ENCODE measurements at places on chromosomes 1 and 21. TPM values are rescaled to one million over a fixed set of nuclear protein-coding genes. Genes with fewer than 3 reads are reported as not detected.

Gene SLC5A9
- polyA plus RNA-seq: not detected

Gene CELA3A
- not detected for polyA plus RNA-seq

Gene SPRR5
- not detected for polyA plus RNA-seq

Gene WDR64
- not detected for polyA plus RNA-seq

Gene CD1E
- polyA plus RNA-seq: not detected

DNA sequence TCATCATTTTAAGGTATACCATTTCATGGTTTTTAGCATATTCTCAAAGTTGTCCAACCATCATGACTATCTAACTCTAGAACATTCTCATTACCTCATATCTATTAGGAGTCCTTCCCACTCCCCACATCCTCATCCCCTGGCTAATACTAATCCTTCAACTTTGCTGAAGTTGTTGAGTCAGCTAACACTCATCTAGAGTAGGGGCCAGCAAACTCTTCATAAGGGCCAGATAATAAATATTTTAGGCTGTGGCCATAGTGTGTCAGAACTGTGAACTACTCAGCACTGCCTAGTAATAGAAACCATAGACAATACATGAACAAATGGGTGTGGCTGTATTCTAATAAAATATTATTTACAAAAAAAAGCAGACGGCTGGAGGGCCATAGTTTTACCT lies 43.0 kb downstream of the TOR3A start:
- peak; percentile 60 for DNase-seq

DNA sequence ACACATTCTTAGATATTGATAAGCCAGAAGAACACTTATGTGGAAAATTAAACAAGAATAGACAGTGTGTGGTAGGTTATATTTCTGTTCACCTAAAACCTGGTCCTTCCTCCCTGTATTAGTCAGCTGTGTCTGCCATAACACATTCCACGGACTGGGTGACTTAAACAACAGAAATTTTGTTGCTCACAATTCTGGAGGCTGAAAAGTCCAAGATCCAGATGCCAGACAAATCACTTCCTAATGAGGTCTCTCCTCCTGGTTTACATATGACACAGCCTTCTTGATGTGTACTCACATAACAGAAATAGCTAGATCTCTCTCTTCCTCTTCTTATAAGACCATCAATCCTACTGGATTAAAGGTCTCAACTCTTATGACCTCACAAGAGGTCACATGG lies 25.7 kb downstream of the JMJD4 start:
- DNase-seq: peak; percentile 26

DNA sequence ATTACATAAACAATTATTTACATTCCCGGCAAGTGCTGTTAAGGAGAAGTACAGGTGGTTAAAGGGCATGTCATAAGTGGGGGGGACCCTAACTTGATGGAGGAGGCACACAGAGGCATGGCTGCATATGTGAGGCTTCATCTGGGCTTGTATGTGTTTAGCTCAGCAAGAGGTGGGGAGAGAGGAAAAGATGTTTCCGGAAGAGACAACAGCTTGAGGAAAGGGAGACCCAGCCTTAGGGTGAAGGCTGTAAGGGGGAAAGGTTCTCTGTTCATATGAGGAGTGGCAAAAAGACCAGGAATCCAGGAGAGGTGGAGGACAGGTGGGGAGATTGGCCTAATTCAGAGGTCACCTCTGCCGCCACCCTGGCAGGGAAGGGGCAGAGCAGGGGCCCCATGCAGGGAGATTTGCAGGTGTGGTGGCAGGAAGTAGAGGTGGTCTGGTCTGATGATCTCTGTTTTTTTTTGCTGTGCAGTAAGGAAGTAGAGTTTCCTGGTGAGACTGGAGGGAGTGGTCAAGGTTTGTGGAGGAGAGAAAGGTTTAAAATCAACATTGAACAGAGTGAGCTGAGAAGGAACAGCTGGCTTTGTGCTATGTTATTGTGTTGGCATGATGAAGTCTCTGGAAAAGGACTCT lies 9.0 kb downstream of the TRAF5 start:
- no peak for DNase-seq

- no peak for DNase-seq
Measured at GRCh38 chr1:210715072-210715471, 386.4 kb downstream of the HHAT start.

GRCh38 chr1:212607913-212608391 lies 609 bp upstream of the ATF3 start:
- no peak for DNase-seq

DNA sequence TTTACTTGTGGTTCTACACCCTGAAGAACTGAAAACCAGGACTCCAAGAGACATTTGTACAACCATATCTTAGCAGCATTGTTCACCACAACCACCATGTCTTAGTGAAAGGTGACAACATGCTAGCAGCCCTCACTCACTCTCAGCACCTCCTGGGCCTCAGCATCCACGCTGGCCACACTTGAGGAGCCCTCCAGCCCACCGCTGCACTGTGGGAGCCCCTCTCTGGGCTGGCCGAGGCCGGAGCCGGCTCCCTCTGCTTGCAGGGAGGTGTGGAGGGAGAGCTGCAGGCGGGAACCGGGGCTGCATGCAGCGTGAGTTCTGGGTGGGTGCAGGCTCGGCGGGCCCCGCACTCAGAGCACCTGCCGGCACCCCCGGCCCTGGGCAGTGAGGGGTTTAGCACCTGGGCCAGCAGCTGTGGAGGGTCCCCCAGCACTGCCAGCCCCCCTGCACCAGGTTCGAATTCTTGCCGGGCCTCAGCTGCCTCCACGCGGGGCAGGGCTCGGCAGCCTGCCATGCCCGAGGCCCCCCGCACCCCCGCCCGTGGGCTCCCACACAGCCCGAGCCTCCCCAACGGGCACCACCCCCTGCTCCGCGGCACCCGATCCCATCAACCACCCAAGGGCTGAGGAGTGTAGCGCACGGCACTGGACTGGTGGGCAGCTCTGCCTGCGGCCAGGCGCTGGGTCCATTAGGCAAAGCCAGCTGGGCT lies 9.2 kb downstream of the C1orf159 start:
- DNase-seq: no peak

GRCh38 chr21:19759836-19760235 lies 1238.4 kb upstream of the NCAM2 start:
- no peak for DNase-seq

DNA sequence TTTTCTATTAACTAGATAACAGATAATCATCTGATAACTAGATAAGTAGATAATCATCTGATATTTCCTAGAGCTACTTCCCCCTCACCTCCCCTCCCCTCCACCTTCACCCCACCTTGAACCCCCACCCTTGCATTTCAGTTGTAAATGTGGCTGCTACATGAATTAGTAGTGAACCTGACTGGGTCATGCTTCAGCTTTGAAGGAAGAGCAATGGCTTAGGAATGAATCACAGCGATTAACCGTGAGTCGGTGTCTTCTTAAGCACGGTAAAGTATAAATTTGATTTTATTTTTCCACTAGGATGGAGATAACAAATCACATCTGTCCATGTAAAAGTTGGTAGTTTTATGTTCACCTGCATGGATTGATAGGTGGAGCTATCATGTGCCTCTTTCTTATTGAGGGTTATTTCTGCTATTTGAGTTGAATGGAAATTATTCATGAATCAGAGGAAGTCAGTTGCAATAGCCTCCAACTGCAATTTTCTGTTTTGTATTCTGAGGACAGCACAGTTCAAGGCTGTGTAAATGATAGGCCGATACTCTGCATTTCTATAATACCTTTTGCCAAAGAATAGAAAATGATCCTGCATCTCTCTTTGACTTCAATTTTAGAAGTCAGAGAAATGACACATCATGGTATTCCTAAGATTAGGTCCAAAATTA lies 235.0 kb downstream of the PTGER3 start:
- DNase-seq: no peak
